G401 (cell line): ENCODE measurements at places on chromosomes 2 and 18.

GRCh38 chr18:75086494-75087034 lies 122.4 kb downstream of the PTGR3 start:
- no peak for DNase-seq

DNA sequence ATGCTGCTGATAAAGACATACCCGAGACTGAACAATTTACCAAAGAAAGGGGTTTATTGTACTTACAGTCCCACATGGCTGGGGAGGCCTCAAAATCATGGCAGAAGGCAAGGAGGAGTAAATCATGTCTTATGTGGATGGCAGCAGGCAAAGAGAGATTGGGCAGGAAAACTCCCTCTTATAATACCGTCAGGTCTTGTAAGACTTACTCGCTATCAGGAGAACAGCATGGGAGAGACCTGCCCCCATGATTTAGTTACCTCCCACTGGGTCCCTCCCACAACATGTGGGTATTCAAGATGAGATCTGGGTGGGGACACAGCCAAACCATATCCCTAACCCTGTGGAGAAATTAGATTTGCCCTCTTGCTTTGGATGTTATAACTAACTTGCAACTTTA lies 1068.0 kb upstream of the ZEB2 start:
- DNase-seq = no peak

GRCh38 chr2:48725696-48726494 lies 29.6 kb downstream of the LHCGR start:
- no peak for DNase-seq

GRCh38 chr2:9703701-9704221 lies 73.0 kb upstream of the YWHAQ start:
- no peak for DNase-seq
